ENCODE measurements at places on chromosomes 3 and 15.

DNA sequence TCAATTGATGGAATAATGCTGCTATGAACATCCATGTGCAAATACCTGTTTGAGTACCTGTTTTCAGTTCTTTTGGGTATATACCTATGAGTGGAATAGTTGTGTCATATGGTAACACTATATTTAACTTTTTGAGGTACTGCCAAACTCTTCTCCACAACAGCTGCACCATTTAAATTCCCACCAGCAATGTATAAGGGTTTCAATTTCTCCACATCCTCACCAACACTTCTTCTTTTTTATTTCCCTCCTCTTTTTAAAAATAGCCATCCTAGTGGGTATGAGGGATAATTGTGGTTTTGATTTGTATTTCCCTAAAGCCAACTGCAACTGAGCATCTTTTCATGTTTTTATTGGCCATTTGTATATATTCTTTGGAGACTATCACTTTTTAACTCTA, 31.3 kb upstream of the ARHGEF3 start:
- no peak overlapping the region for H3K27ac ChIP-seq
- H3K27me3 ChIP-seq = no peaks in the 10 kb centered on the region
- no peaks in the 10 kb centered on the region for H3K4me1 ChIP-seq
- H3K36me3 ChIP-seq = no peaks in the 10 kb centered on the region
- H3K4me3 ChIP-seq = no peak overlapping the region
- DNase-seq = no peak

GRCh38 chr3:103918336-103918735, 1448.4 kb upstream of the ALCAM start:
- DNase-seq = no peak
- H3K4me1 ChIP-seq = no peaks in the 10 kb centered on the region
- no peaks in the 10 kb centered on the region for H3K36me3 ChIP-seq
- H3K4me3 ChIP-seq = no peak overlapping the region
- H3K27ac ChIP-seq = no peak overlapping the region
- no peaks in the 10 kb centered on the region for H3K27me3 ChIP-seq

GRCh38 chr3:182913889-182914288, 66.4 kb downstream of the DCUN1D1 start:
- DNase-seq = no peak
- no peak overlapping the region for H3K4me3 ChIP-seq
- no peaks in the 10 kb centered on the region for H3K27me3 ChIP-seq
- no peaks in the 10 kb centered on the region for H3K4me1 ChIP-seq

GRCh38 chr3:157179365-157179803, 19.4 kb upstream of the CCNL1 start:
- no peak overlapping the region for H3K27ac ChIP-seq
- no peaks in the 10 kb centered on the region for H3K27me3 ChIP-seq
- no peaks in the 10 kb centered on the region for H3K36me3 ChIP-seq

DNA sequence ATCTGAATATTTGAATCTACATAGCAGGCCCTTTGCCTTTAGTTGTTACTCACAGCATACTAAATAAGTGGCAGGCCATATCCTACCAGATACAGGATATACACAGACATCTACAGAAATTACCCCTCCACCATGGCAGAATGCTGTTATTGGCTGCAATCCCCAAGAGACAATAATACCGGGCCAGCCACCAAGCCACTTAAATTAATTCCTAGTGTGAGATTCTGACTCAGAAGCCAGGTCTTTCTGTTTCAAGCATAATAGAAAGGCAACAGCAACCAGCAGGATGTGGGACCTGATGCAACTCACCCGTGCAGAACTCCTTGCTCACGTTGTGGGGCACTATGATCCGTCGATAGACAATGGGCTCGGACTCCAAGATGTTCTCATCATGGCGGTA, 39.8 kb downstream of the CLK3 start:
- no peak overlapping the region for H3K27ac ChIP-seq
- no peaks in the 10 kb centered on the region for H3K36me3 ChIP-seq
- no peak for DNase-seq
- no peaks in the 10 kb centered on the region for H3K27me3 ChIP-seq
- no peak overlapping the region for H3K4me3 ChIP-seq
- H3K4me1 ChIP-seq = no peaks in the 10 kb centered on the region

DNA sequence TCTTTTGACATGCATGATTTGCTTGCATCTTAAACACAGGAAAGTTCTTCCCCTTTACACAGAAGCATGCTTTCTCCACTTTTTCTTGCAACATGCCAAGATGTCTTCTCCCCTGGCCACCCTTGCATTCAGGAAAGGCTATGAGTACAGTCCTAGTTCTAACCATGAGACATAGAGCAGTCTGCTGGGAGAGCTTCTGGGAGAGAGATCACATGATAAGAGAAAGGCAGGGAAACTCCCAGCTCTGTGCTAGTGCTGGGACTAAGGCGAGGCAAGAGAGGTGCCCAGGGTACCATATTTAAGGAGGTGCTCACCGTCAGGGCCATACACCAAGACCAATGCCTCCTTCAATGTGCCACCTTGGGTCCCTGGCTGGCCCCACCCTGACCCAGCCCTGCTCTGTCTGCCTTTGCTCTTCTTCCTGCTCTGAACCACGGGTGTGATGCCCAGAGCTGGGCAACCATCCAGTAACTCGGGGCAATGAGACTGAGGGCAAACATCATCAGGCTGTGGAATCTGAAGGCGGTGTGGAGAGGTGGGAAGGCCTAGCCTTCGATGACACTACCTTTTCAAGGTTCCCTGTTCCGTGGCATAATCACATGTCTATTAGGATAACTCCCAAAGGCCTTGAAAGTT, 77.4 kb upstream of the PRR20G start:
- DNase-seq = no peak
- no peak overlapping the region for H3K4me3 ChIP-seq
- H3K4me1 ChIP-seq = no peaks in the 10 kb centered on the region

DNA sequence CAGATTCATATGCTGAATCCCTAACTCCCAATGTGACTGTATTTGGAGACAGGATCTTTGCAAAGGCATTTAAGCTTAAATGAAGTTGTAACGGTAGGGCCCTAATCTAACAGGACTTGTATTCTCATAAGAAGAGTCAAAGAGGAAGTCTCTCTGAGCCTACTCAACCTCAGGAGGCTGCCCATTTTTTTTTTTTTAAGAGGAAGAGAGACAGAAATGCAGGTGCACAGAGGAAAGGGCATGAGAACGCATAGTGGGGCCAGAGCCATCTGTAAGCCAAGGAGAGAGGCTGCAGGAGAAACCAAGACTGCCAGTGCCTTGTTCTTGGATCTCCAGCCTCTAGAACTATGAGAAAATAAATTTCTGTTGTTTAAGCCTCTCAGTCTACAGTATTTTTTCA, 28.4 kb downstream of the ZNF860 start:
- no peak overlapping the region for H3K4me3 ChIP-seq
- no peaks in the 10 kb centered on the region for H3K4me1 ChIP-seq
- H3K36me3 ChIP-seq = no peaks in the 10 kb centered on the region
- no peak for DNase-seq

DNA sequence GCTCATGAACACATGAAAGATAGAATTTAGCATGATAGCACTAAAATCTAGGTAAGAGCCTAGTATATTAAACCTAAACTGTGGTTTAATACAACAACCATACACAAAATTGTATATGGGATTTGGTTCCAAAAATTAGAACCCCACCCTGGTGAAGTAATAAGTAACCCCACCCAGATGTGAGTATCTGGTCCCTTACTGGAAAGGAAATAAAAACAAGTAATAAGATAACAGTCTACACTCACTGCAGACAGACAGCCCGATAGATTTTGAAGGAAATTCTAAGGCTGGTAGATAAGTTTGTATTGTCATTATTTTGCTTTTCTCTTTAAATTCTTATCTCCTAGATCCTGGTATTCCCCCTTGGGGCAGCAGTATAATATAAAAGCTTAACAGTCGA, 184.9 kb downstream of the ZBTB20 start:
- no peak overlapping the region for H3K27ac ChIP-seq
- H3K4me1 ChIP-seq = no peaks in the 10 kb centered on the region
- DNase-seq = no peak
- H3K27me3 ChIP-seq = no peaks in the 10 kb centered on the region

DNA sequence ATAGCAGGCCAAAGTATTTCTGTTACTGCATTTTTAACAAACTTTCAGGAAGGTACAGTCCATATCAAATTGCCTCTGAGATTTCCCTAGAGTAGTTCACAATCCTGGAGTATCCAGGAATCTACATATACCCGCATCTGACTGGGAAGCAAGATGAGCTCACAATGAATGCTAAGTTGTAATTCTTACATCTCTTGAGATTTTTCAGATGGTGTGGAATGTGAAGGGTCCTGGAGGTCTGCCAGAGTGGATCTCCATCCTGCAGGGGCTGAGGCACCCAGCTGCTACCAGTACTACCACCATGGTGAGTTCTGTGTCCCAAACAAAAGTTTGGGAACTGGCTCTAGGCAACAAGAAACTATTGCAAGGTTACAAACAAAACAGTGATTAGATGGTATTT, 156.7 kb upstream of the CCDC54 start:
- H3K4me1 ChIP-seq = peaks cover 2% of the 10 kb centered on the region
- no peaks in the 10 kb centered on the region for H3K27me3 ChIP-seq
- H3K4me3 ChIP-seq = no peak overlapping the region
- H3K27ac ChIP-seq = no peak overlapping the region
- no peak for DNase-seq

- DNase-seq = no peak
- H3K27me3 ChIP-seq = no peaks in the 10 kb centered on the region
- H3K27ac ChIP-seq = no peak overlapping the region
- H3K36me3 ChIP-seq = no peaks in the 10 kb centered on the region
- no peaks in the 10 kb centered on the region for H3K4me1 ChIP-seq
- no peak overlapping the region for H3K4me3 ChIP-seq
Measured at GRCh38 chr3:69762768-69763229, 23.5 kb downstream of the MITF start.

DNA sequence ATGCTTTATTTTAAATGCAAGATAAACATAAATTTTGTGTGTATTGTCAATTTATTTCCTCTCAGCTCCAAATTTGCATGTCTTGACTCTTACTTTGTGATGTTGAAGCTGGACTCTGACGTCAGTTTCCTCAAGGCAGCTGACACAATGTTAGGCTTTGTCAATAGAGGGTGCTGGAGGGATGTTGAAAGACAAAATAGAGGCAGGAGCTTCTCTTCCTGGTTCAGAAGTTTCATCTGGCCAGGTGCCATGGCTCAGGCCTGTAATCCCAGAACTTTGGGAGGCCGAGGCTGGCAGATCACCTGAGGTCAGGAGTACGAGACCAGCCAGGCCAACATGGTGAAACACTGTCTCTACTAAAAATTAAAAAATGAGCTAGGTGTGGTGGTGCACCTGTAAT, 408.6 kb downstream of the GBE1 start:
- no peaks in the 10 kb centered on the region for H3K27me3 ChIP-seq
- H3K4me1 ChIP-seq = no peaks in the 10 kb centered on the region
- no peaks in the 10 kb centered on the region for H3K36me3 ChIP-seq
- H3K4me3 ChIP-seq = no peak overlapping the region

- H3K4me1 ChIP-seq = peaks cover 27% of the 10 kb centered on the region
- H3K36me3 ChIP-seq = no peaks in the 10 kb centered on the region
- H3K27ac ChIP-seq = no peak overlapping the region
- H3K4me3 ChIP-seq = no peak overlapping the region
- H3K27me3 ChIP-seq = no peaks in the 10 kb centered on the region
- no peak for DNase-seq
Measured at GRCh38 chr15:69086427-69087204, 72.1 kb downstream of the NOX5 start.

DNA sequence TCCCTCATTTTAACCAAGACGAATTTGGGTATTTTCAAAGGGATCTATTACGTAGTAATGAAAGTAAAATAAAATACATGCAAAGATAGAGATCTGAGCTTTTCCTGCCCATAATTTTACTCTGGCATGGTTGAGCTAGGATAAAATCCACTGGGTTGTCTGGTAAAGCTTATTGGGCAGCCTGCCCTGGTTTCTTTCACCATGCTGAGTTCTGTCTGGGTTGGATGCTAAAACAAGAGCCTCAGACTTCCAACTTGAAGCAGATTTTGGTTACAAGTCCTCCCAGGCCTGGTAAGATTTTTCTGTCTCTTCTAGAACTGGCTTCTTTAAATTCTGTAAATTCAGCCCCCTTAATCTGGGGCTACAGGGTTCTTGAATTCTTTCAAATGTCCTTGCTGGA, 86.8 kb downstream of the SAMMSON start:
- no peak for DNase-seq
- no peaks in the 10 kb centered on the region for H3K36me3 ChIP-seq
- H3K4me3 ChIP-seq = no peak overlapping the region

DNA sequence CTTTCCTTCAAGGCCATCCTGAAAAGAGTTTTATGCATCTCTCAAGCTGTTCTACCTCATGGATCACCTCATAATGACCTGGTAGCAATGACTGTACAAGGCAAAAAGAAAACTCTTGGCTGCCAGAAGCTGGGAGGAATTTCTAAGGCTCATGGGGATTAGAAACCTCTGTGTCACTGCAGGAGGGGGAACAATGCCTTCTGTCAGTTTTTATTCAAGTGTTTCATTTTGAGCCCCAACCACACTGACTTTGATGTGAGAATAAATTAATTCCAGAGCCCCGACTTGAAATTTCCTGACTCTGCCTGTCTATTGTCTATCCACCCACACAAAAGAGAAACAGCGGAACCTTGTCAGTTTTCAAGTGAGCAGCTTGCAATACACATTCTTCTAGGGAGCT, 58.7 kb upstream of the MRPL3 start:
- H3K36me3 ChIP-seq = no peaks in the 10 kb centered on the region
- no peaks in the 10 kb centered on the region for H3K27me3 ChIP-seq
- peaks cover 1% of the 10 kb centered on the region for H3K4me1 ChIP-seq
- H3K4me3 ChIP-seq = no peak overlapping the region
- H3K27ac ChIP-seq = no peak overlapping the region
- DNase-seq = no peak

GRCh38 chr15:70763950-70764730, 782 bp upstream of the UACA start:
- H3K27me3 ChIP-seq = no peaks in the 10 kb centered on the region
- peak overlapping the region; percentile 57 for H3K4me3 ChIP-seq
- no peak for DNase-seq
- no peaks in the 10 kb centered on the region for H3K4me1 ChIP-seq
- H3K36me3 ChIP-seq = no peaks in the 10 kb centered on the region

DNA sequence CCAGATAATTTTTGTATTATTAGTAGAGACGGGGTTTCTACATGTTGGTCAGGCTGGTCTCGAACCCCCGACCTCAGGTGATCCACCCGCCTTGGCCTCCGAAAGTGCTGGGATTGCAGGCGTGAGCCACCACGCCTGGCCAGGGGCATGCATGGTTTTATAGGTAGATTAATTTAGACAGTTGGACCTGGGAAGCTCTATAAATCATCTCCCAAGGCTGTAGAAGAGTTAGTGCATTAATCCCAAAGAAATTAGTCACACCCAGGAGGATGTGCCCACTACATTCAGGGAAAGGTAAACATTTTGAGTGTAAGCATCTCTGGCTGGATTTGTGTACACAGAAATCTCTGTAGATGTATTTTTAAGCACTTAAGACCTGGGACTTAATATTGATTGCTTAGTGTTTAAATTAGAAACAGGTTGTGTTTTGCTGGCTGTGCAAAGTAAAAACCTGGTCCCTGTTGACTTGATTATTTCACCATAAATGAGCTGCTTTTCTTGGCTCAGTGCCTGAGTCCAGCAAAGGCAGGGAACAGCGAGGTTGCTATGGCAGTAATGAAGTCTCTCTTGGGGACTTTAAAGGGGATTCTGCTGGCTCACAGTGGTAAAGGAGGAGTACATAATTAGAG, 19.2 kb downstream of the EXOSC7 start:
- H3K36me3 ChIP-seq = peaks cover 3% of the 10 kb centered on the region
- H3K4me1 ChIP-seq = peaks cover 4% of the 10 kb centered on the region
- no peak for DNase-seq
- no peaks in the 10 kb centered on the region for H3K27me3 ChIP-seq
- no peak overlapping the region for H3K27ac ChIP-seq

- no peak overlapping the region for H3K4me3 ChIP-seq
- DNase-seq = no peak
- H3K27me3 ChIP-seq = no peaks in the 10 kb centered on the region
Measured at GRCh38 chr3:149437710-149438109, 36.8 kb upstream of the TM4SF4 start.

Data from iPS DF 6.9 (cell line).